Activated CD4-positive, alpha-beta memory T cell treated with anti-CD3 and anti-CD28 coated beads for 36 hours (primary cell): ENCODE measurements at places on chromosomes 12 and 14. TPM values are rescaled to one million over a fixed set of nuclear protein-coding genes. Genes with fewer than 3 reads are reported as not detected.

IL31 gene
- total RNA-seq = 3.8 TPM

ACTN1 gene
- 72.2 TPM for total RNA-seq

SDR9C7 gene
- not detected for total RNA-seq

BHLHE41 gene
- total RNA-seq = not detected

GRIP1 gene
- 0.53 TPM for total RNA-seq

NYNRIN gene
- 0.02 TPM for total RNA-seq
